Foreskin keratinocyte (primary cell): ENCODE measurements at places on chromosomes 13 and 19. TPM values are rescaled to one million over a fixed set of nuclear protein-coding genes. Genes with fewer than 3 reads are reported as not detected.

NCR1 gene
- total RNA-seq = not detected in 2 replicates

PSG1 gene
- total RNA-seq = not detected in 2 replicates

LIPE gene
- total RNA-seq = 23.9 and 27.0 TPM in 2 replicates

SNAPC2 gene
- total RNA-seq = 22.5 and 22.7 TPM in 2 replicates

CD177 gene
- total RNA-seq = 0.24 and 0.53 TPM in 2 replicates

CYP2S1 gene
- total RNA-seq = 8.5 and 10.8 TPM in 2 replicates

TPTE2 gene
- not detected in 2 replicates for total RNA-seq

MATK gene
- not detected in 2 replicates for total RNA-seq

BICRA gene
- 3.3 and 3.7 TPM in 2 replicates for total RNA-seq

CBY2 gene
- total RNA-seq = not detected in 2 replicates

MEIOSIN gene
- not detected in 2 replicates for total RNA-seq

TDRD12 gene
- total RNA-seq = 1.2 and 2.3 TPM in 2 replicates

NLRP11 gene
- not detected in 2 replicates for total RNA-seq

SERTM1 gene
- total RNA-seq = not detected in 2 replicates

SLC6A16 gene
- 0.17 TPM in 1 of 2 replicates, not detected in the other for total RNA-seq

ZNF415 gene
- total RNA-seq = 2.5 and 5.0 TPM in 2 replicates

PLPPR3 gene
- not detected in 2 replicates for total RNA-seq

ADGRE1 gene
- not detected in 2 replicates for total RNA-seq

TMEM145 gene
- total RNA-seq = not detected in 2 replicates

ZNF486 gene
- total RNA-seq = 9.6 and 10.5 TPM in 2 replicates

EPS8L1 gene
- 16.6 and 30.2 TPM in 2 replicates for total RNA-seq

ZNF625 gene
- total RNA-seq = 6.6 and 6.7 TPM in 2 replicates

ZFR2 gene
- 0.17 TPM in 1 of 2 replicates, not detected in the other for total RNA-seq

CCDC106 gene
- 4.7 and 6.1 TPM in 2 replicates for total RNA-seq

ZIC5 gene
- not detected in 2 replicates for total RNA-seq

TNFRSF19 gene
- total RNA-seq = 0.78 and 0.81 TPM in 2 replicates

DIAPH3 gene
- total RNA-seq = 20.1 and 27.2 TPM in 2 replicates

STAP2 gene
- total RNA-seq = 65.5 and 76.1 TPM in 2 replicates

ZNF552 gene
- total RNA-seq = 8.3 and 8.6 TPM in 2 replicates

ERICH6B gene
- not detected in 2 replicates for total RNA-seq

FXYD3 gene
- total RNA-seq = 243 and 312 TPM in 2 replicates

SIGLEC10 gene
- total RNA-seq = not detected in 2 replicates

LGALS14 gene
- not detected in 2 replicates for total RNA-seq

LILRA6 gene
- not detected in 2 replicates for total RNA-seq

ZNF256 gene
- 5.9 and 6.0 TPM in 2 replicates for total RNA-seq

FCAR gene
- not detected in 2 replicates for total RNA-seq

FUT6 gene
- not detected in 2 replicates for total RNA-seq

KLF2 gene
- total RNA-seq = 0.32 and 0.65 TPM in 2 replicates
